ENCODE measurements at places on chromosomes 16 and 17. TPM values are rescaled to one million over a fixed set of nuclear protein-coding genes. Genes with fewer than 3 reads are reported as not detected.

GRCh38 chr17:16866436-16866835 is 105.5 kb downstream of the TNFRSF13B start:
- no peak for DNase-seq
- no peak overlapping the region for H3K4me3 ChIP-seq
- no peaks in the 10 kb centered on the region for H3K36me3 ChIP-seq

- no peaks in the 10 kb centered on the region for H3K27me3 ChIP-seq
- H3K27ac ChIP-seq: no peak overlapping the region
- no peaks in the 10 kb centered on the region for H3K4me1 ChIP-seq
- no peak overlapping the region for H3K4me3 ChIP-seq
Observed at GRCh38 chr17:14712611-14713021, 411.7 kb downstream of the HS3ST3B1 start.

GRCh38 chr17:40921026-40921425 is 16.4 kb downstream of the KRT23 start:
- H3K4me1 ChIP-seq: peaks cover 5% of the 10 kb centered on the region
- H3K36me3 ChIP-seq: no peaks in the 10 kb centered on the region
- no peak overlapping the region for H3K4me3 ChIP-seq

The CORO6 gene
- 3.4 TPM for polyA plus RNA-seq

DNA sequence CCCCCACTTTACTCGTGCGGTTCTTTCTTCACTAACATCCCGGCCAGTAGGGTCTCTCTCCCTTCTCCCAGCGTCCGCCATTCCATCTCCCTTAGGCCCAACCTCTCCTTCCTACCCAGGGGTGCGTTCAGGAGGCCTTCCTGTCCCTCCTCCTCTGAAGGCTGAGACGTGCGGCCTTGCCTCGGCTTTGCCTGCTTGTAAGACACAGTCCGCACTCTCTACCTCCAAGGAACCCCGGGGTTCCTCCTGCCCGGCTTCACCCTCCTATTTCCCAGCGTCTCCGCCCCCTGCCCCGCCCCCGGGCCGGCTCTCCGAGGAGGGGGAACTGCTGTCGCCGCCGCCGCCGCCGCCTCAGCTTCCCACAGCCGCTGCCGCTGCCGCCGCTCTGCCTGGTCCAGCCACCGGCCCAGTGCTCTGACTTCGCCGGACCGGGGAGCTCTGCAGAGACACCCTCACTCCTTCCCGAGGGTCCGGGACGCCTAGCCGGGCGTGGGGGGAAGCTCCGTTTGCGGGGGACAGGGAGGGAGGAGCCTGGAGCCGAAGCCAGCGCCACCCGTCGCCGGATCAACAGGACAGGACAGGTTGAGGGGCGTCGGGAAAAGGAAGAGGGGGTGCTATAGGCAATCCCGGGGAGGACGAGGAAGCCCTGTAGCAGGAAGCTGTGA is 1.2 kb upstream of the FGF11 start:
- H3K27me3 ChIP-seq: peaks cover 29% of the 10 kb centered on the region
- no peaks in the 10 kb centered on the region for H3K36me3 ChIP-seq
- peaks cover 50% of the 10 kb centered on the region for H3K4me1 ChIP-seq
- DNase-seq: peak; percentile 80
- no peak overlapping the region for H3K27ac ChIP-seq

- no peak for DNase-seq
- peaks cover 27% of the 10 kb centered on the region for H3K4me1 ChIP-seq
- no peaks in the 10 kb centered on the region for H3K36me3 ChIP-seq
- no peak overlapping the region for H3K4me3 ChIP-seq
Observed at GRCh38 chr16:46889245-46889941, 5.2 kb downstream of the GPT2 start.

DNA sequence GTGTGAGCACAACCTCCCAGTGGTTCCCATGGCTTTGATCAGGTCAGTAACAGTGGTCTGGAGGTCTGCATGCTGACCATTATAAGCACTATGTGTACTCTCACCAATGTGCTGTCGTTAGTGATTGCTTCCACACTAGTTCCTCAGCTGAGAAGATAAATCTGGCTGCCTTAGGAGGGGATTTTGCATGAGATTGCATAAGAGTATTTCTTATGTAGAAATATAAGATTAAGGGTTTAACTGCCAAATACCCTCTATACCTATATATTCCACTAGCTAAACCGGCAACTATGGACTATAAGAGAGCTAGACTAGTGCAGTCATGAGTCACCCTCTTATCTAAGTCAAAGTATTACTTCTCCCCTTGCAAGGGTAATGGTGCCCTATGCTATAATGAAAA is 580.2 kb downstream of the CDH11 start:
- H3K36me3 ChIP-seq: no peaks in the 10 kb centered on the region
- H3K27ac ChIP-seq: no peak overlapping the region
- H3K4me1 ChIP-seq: no peaks in the 10 kb centered on the region
- DNase-seq: no peak
- no peaks in the 10 kb centered on the region for H3K27me3 ChIP-seq
- no peak overlapping the region for H3K4me3 ChIP-seq

GRCh38 chr16:82782715-82783251 is 156.0 kb downstream of the CDH13 start:
- no peaks in the 10 kb centered on the region for H3K36me3 ChIP-seq
- H3K27me3 ChIP-seq: peaks cover 8% of the 10 kb centered on the region
- DNase-seq: peak; percentile 10

DNA sequence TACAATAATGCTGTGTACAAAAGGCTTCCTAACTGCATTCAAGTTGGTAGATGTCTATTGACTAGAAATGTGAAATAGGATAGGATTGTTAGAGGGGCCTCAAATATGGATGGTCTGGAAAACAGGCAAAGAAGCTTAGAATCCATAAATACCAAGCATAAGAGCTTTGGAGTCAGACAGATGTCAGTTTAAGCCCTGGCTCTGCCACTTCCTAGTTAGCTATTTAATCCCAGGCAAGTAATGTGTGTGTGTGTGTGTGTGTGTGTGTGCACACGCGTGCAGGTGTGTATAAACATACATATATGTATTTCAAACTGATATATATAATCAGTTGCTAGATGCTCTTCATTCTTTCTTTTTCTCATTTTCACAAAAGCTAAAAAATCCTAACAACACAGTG is 66.7 kb downstream of the MMD start:
- H3K27me3 ChIP-seq: no peaks in the 10 kb centered on the region
- no peak overlapping the region for H3K4me3 ChIP-seq
- H3K4me1 ChIP-seq: no peaks in the 10 kb centered on the region
- no peaks in the 10 kb centered on the region for H3K36me3 ChIP-seq
- no peak for DNase-seq

- no peaks in the 10 kb centered on the region for H3K27me3 ChIP-seq
- peak; percentile 45 for DNase-seq
- no peak overlapping the region for H3K4me3 ChIP-seq
- no peaks in the 10 kb centered on the region for H3K36me3 ChIP-seq
- no peak overlapping the region for H3K27ac ChIP-seq
- H3K4me1 ChIP-seq: no peaks in the 10 kb centered on the region
Observed at GRCh38 chr17:57068222-57068658, 16.8 kb upstream of the AKAP1 start.

The PHOSPHO1 gene
- polyA plus RNA-seq: 0.54 TPM

GRCh38 chr16:80027007-80027965 is 426.7 kb upstream of the MAF start:
- H3K36me3 ChIP-seq: no peaks in the 10 kb centered on the region
- H3K27me3 ChIP-seq: no peaks in the 10 kb centered on the region
- peaks cover 15% of the 10 kb centered on the region for H3K4me1 ChIP-seq

The SLC52A1 gene
- polyA plus RNA-seq: 0.16 TPM

DNA sequence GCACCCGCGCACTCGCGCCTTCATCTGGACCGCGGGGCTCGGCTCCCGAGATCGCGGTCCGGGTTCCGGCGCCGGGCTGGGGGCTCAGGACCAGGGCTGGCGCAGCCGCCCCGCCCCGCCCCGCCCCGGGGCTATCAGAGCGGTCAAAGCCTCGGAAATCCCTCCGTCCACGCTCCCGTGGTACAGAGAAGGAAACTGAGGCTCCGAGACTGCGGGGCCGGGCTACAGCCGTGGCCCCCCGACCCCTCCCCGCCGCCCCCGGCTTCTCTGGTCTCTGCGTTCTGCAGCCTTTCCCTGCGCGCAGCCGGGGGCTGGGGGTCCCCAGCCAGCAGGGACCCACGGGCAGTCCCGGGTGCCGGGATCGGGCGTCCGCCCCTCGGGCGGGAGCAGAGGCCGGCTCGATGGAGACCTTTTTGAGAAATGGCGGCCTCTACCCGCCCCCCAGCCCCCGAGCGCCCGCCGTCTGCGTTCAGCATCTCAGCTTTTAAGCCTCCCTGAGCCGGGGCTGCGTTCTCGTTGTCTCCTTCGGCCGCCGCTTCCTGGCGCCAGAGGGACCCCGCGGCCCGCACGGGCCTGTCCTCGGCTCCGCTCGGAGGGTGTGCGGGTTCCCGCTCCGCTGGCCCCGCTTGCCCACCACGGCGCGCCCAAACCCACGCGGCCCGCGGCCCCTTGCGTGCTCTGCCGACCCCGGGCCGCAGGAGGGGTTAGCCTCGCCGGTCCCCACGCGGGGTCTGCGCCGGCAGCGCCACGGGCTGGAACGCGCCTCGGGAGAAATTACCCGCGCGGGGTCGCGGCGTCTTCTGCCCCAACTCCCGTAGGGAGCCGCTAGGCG is 1.5 kb upstream of the NPTX1 start:
- H3K4me3 ChIP-seq: peak overlapping the region; percentile 18
- no peak overlapping the region for H3K27ac ChIP-seq
- H3K27me3 ChIP-seq: peaks cover 95% of the 10 kb centered on the region
- peaks cover 44% of the 10 kb centered on the region for H3K4me1 ChIP-seq

DNA sequence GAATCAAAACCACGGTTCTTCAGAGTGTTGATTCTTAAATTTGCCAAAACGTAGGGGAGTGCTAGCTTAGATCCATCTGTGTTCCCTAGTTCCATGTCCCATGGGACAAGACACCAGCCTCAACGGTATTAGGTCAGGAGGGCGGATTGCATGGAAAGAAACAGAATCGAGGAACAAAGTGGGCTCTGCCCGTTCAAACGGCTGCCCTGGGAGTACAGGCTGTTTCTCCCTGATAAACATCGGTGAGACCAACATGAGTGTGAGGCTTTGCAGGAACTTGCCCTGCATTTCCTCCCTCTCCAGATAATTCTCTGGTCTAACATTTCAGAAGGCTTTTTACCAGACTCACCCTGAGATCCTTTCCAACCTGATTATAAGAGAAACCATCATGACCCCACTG is 82.2 kb downstream of the MRM3 start:
- no peak for DNase-seq
- peaks cover 7% of the 10 kb centered on the region for H3K4me1 ChIP-seq
- H3K4me3 ChIP-seq: no peak overlapping the region
- H3K27ac ChIP-seq: peak overlapping the region; percentile 73
- no peaks in the 10 kb centered on the region for H3K36me3 ChIP-seq

DNA sequence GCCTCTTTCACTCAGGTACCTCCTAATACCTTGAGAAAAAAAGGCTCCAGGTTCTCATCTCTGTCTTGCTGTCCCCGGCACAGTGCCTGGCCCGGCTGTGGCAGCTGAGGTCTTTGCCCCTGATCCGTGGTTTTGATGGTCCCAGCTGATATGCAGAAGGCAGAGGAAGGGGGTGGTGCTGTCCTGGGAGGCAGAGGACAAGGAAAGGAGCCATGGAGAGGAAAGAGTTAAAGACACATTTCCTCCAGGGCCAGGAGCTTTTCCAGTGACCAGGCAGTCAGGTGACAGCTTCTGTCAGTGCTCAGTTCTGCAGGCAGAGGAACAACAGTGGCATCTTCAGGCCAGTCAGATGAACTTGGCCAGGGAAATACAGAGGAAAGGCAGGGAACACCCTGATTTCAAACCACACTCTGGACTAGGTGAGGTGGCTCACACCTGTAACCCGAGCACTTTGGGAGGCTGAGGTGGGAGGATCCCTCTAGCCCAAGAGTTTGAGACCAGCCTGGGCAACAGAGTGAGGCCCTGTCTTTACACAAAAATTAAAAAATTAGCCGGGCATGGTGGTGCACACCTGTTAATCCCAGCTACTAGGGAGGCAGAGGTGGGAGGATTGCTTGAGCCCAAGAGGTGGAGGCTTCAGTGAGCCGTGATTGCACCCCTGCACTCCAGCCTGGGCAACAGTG is 3.3 kb upstream of the COG1 start:
- no peaks in the 10 kb centered on the region for H3K27me3 ChIP-seq
- peaks cover 5% of the 10 kb centered on the region for H3K4me1 ChIP-seq
- no peak overlapping the region for H3K4me3 ChIP-seq
- no peaks in the 10 kb centered on the region for H3K36me3 ChIP-seq
- H3K27ac ChIP-seq: no peak overlapping the region

The CXCL16 gene
- polyA plus RNA-seq: 82.5 TPM

GRCh38 chr17:48719642-48720265 is 2.6 kb downstream of the PRAC1 start:
- peaks cover 11% of the 10 kb centered on the region for H3K4me1 ChIP-seq
- no peak overlapping the region for H3K27ac ChIP-seq
- no peak for DNase-seq
- H3K36me3 ChIP-seq: no peaks in the 10 kb centered on the region

GRCh38 chr17:50348522-50349242 is 2.8 kb downstream of the XYLT2 start:
- H3K27me3 ChIP-seq: no peaks in the 10 kb centered on the region
- H3K27ac ChIP-seq: no peak overlapping the region
- peaks cover 20% of the 10 kb centered on the region for H3K4me1 ChIP-seq
- no peaks in the 10 kb centered on the region for H3K36me3 ChIP-seq
- H3K4me3 ChIP-seq: no peak overlapping the region

DNA sequence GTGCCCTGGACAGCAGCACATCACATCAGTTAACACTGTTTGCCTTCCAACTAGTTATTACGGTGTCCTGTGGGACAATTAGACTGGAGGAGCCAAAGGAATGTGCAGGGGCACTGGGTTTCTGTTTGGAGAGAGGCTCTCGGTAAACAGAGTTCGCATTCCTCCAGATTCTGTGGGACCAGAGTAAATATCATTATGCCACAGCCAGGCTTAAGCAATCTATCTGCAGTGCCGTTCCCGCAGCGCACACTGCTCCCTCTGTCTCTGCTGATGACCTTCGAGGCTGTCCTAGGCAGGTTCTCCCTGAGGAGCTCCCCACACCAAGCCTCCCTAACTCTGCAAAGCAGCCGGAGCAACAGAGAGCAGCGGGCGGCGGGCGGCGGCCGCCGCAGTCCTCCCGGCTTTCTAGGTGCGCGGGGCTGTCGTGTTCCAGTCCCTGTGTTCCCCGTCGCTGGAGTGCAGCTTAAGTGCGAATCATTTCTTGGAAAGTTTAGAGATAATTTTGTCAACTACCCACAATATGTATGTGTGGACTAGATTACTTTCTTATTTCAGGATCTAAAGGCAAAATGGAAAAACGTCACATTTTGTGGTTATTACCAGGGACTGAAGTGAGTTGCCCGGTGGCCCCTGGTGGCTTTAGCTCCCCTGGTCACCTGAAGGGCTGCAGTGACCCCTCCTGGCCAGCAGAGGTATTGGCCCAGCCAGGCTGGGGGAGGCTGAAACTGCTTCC is 43.3 kb downstream of the PGS1 start:
- H3K27me3 ChIP-seq: no peaks in the 10 kb centered on the region
- no peak overlapping the region for H3K4me3 ChIP-seq
- H3K36me3 ChIP-seq: no peaks in the 10 kb centered on the region
- DNase-seq: peak; percentile 89
